ENCODE measurements at places on chromosomes 6 and 20. TPM values are rescaled to one million over a fixed set of nuclear protein-coding genes. Genes with fewer than 3 reads are reported as not detected.

The IP6K3 gene
- total RNA-seq: not detected

The TSPYL1 gene
- total RNA-seq: 49.9 TPM

The BPIFA1 gene
- total RNA-seq: not detected

The SSR1 gene
- 150 TPM for total RNA-seq

The IL20RA gene
- total RNA-seq: 0.54 TPM

Data from cardiac ventricle fibroblast (primary cell).